ENCODE measurements at places on chromosomes 4 and X.
A peak's percentile ranks its signal among the peaks of the same experiment; 100 is the strongest.

DNA sequence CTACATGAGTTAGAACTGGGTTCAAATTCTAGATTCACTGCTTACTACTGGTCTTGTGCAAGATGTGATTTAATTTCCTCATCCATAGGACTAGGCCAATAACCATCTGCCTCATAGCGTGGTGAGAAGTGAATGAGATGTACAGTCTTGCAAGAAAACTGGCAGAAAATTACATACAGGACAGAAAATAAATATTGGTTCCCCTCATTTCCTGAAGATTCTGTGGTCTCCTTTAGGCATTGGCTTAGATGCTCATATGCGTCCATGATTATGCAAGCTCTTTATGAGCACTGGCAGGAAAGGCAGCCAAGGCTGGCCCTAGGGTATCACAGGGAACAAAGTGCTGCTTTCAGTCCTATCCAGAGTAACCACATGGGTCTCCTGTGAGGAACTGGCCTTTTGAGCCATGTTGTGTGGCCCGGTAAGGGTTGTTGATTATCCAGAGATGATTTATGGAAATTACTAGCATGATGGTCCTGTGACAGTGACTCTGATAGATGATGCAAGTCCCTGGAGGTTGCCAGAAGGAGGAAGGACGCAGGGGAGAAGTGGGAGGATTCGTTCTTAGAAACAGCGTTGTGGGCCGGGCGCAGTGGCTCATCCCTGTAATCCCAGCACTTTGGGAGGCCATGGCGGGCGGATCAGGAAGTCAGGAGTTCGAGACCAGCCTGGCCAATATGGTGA, 9.9 kb upstream of the MOB1B start:
- peak; percentile 84 for DNase-seq

DNA sequence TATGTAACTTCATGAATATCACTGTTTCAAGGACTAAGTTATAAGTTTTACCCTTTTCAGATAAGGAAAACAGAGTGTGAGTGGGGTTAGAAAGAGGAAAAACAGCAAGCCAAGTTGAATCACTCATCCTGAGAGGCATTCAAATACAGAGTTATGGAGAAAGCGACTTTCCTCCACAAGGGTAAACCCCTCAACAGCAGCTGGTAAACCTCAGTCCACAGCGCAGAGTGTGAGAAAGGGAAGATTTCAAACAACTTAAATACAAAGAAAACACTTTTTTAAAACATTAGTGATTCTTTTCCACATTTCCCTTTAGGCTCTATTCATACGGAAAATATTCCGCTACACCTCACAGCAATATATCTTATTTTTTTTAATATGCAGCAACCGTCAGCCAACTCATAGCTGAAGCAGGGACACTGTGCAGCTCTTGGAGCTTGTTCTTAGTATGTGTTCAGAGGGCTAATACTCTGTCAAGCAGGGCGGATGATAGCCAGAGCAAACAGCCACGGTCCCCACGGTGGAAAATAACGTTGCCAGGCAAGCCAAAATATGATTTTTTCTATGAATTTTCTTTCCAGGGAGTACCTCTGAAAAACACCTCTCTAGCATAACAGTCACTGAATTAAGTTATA, 488.9 kb upstream of the FAT1 start:
- no peak for DNase-seq

DNA sequence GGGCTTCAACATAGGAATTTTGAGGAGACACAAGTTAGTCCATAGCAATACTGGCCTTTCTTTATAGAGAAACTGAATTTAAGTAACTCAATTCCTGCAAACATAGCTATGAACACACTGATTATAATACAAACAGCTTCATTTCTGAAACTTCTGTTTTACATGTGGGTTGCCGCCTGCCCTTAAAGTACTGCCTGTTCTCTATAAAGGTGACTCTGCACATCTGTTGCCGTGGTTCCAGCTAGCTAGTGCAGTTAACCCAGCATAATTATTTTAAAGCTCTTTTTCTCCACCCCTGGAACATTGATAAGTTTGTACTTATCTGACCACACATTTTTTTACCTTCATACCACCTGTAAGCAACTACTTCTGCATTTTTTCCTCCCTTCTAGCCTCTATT, 177.6 kb downstream of the NWD2 start:
- no peak for DNase-seq

GRCh38 chrX:32877592-32877991, 333.8 kb downstream of the DMD start:
- no peak for DNase-seq

- DNase-seq: no peak
Observed at GRCh38 chrX:150219374-150220185, 143.5 kb upstream of the MAMLD1 start.

GRCh38 chrX:153517946-153518834, 748 bp downstream of the ATP2B3 start:
- DNase-seq: no peak

DNA sequence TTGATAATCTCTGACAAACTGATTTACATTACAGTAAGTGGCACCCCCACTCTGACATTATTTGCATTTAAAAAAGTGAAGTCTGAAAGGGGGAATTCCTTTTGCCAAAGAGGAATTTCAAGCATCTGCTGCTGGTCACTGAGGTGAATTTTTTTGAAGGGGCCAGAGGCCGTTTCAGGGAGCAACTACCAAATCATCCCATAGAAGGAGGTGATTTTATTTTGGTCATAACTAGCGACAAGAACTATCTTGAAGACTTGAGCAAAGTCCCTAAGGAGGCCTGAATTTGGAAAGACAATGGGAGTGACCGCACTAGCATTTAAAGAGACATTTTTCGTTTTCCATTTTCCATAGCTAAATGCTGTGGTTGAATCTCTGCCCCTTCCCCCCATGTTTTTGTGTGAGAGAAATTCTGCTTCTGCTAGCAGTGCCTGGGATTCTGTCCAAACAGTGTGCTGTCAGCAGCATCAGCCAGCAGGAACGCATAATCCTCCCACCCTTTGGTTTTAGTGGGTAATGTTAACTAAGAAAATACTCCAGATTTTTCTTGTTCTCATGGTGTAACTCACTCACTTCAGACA, 110.1 kb upstream of the MED14 start:
- DNase-seq: no peak

DNA sequence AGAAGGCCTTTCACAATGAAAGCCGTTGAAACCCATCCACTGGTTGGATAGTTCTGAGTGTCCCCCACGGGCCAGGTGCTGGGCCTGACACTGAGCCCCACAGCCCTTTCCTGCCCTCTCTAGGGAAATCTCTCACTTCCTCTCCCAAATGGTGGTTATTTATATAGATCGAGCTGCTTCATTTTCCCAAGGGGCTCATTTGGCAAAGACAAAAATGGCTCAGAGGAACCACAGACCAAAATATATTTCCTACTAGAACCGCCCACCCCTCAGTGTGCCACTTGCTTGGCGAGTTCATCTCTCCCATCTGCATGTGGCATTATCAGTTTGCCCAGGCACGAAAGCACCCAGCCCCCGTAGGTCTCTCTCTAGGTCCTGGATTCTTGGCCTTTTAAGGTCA, 53.3 kb upstream of the STIM2 start:
- DNase-seq: peak; percentile 95

GRCh38 chr4:145279122-145279960, 99.0 kb upstream of the OTUD4 start:
- no peak for DNase-seq

DNA sequence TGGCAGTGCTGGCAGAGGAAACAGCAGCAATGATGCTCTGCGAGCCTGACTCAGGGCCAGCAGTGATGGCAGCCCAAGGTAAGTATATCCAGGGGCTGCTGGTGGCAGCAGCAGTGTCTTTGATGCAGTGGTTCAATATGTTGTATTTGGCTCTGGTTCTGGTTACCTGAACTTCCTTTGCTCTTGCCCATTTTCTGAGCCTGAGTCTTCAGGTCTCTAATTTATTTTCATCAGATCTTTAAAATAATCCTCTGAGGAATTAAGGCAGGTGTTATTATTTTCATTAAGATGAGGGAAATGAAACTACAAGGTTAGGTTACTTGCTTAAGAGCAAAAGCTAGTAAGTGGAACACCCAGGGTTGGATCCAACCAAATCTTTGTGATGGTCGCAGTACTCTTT, 102.8 kb upstream of the BMP2K start:
- DNase-seq: no peak

DNA sequence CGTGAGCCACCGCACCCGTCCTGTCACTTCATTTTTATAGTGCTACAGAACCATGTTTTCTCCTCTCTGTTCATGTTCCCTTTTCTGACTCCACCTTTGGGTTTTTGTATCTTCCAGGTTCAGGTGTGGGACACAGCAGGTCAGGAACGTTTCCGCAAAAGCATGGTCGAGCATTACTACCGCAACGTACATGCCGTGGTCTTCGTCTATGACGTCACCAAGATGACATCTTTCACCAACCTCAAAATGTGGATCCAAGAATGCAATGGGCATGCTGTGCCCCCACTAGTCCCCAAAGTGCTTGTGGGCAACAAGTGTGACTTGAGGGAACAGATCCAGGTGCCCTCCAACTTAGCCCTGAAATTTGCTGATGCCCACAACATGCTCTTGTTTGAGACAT, 12.4 kb downstream of the RAB33A start:
- DNase-seq: no peak

- DNase-seq: no peak
Observed at GRCh38 chr4:148004228-148004857, 272.5 kb downstream of the ARHGAP10 start.

DNA sequence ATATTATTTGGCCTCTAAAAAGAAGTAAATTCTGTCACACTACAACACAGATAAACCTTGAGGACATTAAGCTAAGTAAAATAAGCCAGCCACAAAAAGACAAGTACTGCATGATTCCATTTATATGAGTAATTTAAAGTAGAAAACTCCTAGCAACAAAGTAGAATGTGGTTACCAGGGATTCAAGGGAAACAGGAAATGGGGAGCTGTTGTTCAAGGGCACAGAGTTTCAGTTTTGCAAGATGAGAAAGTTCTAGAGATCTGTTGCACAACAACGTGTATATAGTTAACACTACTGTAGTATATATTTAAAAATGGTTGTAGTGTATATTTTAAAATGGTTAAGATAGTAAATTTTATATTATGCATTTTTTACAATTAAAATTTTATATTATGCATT, 25.4 kb downstream of the SEC31A start:
- DNase-seq: peak; percentile 79

GRCh38 chr4:8910822-8911315, 39.2 kb upstream of the HMX1 start:
- no peak for DNase-seq

DNA sequence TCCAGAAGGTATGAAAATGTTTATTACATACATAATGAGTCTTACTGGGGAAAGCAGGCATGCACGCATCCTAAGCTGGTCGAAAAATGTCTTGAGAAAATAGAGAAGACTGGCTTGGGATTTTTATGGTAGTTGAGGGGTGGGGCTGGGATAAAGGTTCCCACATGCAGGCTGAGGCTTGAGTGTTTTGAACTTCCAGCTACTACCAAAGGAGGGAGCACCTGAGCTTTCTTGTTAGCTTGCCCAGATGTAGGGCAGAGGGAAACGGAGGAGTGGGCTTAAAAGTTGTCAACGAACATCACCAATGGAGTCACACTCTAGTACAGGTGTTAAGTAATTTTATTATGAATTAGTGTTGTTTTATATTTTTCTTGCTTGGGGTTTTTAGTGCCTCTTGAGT, 39.6 kb upstream of the SRPX start:
- peak; percentile 58 for DNase-seq

- peak; percentile 51 for DNase-seq
Observed at GRCh38 chrX:40202456-40202855, 104.7 kb upstream of the BCOR start.

- no peak for DNase-seq
Observed at GRCh38 chr4:40963897-40964478, 214.2 kb downstream of the NSUN7 start.

- no peak for DNase-seq
Observed at GRCh38 chrX:40132751-40133150, 35.0 kb upstream of the BCOR start.

DNA sequence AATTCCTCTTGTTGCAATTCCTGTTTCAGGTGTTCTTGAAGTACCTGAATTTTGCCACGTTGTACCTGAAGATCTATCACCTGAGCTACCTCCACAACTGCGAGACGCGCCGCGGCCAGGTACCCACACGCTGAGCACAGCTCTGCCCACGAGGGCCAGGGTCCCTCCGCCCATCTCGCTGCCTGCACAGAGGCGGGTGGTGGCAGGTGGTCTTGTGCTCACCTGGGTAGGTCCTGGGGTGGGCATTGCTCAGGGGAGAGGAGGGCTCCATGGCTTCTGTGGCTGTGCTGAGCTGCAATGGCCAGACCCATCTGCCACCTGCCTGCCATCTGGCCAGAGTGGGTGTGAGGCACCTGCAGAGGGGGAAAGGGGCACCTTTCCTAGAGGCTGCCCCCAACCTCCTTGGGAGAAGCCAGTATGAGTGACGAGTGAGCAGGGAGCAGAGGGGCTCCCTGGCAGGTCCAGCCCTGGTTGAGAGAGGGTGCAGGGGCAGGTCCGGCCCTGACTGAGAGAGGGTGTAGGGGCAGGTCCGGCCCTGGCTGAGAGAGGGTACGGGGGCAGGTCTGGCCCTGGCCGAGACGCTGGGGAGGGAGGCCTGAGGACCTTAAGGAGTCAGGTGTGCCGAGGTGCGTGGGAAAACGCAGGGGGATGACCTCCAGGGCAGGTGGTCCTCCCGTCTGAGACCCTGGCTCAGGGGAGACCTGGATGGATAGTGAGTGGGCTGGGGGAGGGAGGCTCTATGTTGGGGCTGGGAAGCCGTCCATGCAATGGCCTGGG, 10.7 kb downstream of the PDE6B start:
- no peak for DNase-seq

- DNase-seq: no peak
Observed at GRCh38 chr4:66555301-66555700, 885.0 kb upstream of the EPHA5 start.

DNA sequence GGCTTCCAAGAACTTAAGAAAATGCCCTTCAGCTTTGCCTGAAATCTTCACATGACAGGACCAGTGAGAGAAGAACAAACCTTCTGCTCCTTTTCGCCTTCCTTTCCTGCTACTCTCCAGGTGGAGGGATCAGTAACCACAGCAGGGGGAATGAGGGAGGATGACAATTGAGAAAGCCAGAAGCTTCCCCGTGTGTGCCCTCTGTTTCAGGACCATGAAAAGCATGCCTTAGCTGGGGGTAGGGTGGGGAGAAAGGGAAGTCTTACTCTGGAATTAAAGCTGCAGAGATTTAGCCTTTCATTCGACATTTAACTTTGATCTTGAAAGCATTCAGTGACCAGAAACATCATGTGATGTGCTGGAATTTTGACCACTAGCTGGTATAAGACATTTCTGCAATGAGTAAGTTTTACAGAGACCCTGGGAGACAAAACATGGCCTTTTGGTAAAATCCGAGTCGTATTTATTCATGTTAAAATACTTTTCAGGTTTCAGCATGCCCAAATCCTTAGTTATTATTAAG, 10.6 kb upstream of the PUDP start:
- DNase-seq: no peak

- no peak for DNase-seq
Observed at GRCh38 chrX:134513091-134513490, 53.1 kb downstream of the HPRT1 start.

DNA sequence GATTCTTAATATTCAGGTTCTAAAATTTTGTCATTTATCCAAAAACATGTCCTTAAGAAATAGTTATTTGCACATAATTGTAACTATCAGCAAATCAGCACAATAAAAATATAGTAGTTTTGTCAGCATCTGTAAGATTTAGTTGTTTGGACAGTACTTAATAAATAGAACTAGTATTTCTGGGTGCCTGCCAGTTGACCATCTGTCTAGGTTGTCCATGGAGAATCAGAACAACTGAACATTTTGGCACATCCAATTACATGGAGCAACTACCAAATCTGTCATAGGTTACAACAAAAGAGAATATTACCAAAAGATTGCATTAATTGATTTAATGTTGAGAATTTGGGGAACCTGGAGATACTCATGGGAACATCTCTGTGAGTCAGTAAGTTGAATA, 305.5 kb upstream of the TACR3 start:
- no peak for DNase-seq

- DNase-seq: peak; percentile 8
Observed at GRCh38 chrX:151515237-151515636, 48.2 kb upstream of the PASD1 start.
